ENCODE measurements at places on chromosomes 2 and 18.

- DNase-seq: no peak
Observed at GRCh38 chr2:127528487-127528886, 2.2 kb upstream of the IWS1 start.

GRCh38 chr2:196589419-196589818, 50.1 kb upstream of the CCDC150 start:
- no peak for DNase-seq

GRCh38 chr2:135208016-135208415, 155.9 kb downstream of the RAB3GAP1 start:
- DNase-seq: no peak

DNA sequence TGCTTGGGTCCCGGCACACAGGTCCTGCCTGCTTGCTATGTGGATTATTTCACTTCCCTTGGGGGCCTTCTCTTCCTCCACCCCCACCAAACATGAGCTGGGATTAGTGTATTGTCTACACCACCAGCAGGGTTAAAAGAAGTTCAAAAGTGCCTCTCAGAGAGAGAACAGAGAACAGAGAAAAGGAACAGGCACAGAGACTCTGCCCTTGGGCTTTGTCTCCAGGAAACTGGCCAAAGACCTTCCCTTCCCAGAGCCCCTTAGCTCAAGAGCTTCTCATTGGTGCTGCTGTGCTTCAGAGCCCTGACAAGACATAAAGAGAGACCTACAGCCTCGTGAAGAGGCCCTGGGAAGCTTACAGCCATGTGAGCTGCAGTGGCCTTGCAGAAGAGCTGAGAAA, 7.1 kb upstream of the FIGLA start:
- peak; percentile 42 for DNase-seq

- no peak for DNase-seq
Observed at GRCh38 chr2:20176760-20177159, 48.2 kb downstream of the SDC1 start.

- DNase-seq: no peak
Observed at GRCh38 chr18:7635948-7636347, 68.8 kb downstream of the PTPRM start.

- DNase-seq: no peak
Observed at GRCh38 chr2:110960954-110961353, 159.8 kb upstream of the BCL2L11 start.

- DNase-seq: no peak
Observed at GRCh38 chr18:52519021-52519420, 179.0 kb downstream of the DCC start.

DNA sequence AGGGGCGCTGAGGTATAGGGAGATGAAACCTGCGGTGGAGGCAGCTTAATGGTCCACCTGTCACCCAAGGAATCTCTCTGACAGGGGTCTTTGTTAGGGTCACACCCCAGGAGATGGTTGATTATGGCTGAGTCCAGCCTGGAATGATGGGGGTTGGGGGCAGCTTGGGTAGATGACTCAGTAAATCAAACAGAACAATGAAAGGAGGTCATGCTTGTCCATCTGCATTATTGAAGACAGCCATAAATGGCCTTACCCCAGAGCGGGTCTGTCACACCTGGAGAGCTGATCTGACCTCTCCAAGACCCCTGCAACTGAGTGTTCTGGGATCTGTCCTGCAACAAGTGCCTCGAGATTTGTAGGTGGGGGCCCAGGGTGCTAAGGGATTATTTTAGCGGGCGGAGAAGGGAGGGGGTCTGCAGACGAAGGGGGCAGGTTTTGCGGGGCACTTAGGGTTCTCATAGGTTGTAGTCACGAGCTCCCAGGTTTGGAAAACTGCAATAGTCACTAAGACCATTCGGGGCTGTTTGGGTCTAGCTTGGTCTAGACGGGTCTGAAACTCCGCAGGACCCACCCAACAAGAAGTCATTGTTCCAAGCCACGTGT, 771 bp upstream of the IGFBP2 start:
- no peak for DNase-seq

DNA sequence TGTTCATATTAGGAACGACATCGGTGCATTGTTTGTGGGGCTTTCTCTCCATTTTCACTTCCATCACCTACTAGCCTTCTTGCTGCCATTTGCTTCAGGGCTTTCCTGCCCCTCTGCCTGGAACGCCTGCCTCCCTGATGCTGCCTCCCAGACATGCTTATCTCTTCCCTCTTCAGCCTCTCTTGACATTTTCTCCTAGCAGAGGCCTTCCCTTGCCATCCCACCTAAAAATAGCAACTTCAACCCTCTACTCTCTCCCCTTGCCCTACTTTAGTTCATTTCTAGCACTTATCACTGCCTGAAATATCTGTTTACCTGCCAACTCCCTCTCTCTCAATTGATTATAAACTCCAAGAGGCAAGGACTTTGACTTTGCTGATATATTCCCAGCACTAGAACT, 210.3 kb downstream of the SP3 start:
- no peak for DNase-seq

DNA sequence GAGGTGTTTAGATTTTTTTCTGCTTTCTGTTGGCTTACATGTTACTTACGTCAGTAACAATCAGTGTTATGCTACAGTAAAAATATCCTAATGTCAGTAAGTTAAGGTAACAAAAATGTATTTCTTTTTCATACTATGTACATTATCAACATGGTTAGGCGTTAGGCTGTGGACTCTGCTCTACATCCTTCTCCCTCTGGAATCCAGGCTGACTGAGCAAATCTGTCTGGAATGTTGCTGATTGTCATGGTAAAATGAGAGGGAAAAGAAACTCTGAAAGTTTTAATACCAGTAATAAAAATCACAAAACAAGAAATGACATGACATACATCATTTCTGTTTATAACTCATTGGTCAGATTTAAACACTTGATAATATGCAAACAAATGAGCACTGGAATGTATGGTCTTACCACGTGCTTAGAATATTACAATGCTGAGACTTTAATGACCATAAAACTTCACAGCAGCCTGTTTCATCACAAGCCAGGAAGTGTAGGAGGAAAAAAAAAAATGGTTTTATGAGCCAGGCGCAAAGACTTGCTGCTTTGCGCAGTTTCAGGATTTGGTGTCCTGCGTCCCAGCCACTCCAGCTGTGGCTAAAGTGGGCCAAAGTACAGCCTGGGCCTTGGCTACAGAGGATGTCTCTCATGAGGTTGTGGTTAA, 252.4 kb downstream of the FSIP2 start:
- DNase-seq: no peak

DNA sequence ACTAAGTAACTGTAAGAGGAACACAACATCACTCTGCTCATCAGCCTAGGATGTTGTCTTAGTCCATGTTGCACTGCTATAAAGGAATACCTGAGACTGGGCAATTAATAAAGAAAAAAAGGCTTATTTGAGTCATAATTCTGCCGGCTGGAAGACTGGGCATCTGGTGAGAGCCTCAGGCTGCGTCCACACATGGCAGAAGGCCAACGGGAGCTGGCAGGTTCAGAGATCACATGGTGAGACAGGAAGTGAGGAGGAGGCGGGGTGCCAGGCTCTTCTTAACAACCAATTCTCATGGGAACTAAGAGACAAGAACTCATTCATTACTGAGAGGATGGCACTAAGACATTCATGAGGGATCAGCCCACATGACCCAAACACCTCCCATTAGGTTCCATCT, 46.8 kb downstream of the EPG5 start:
- DNase-seq: peak; percentile 25

DNA sequence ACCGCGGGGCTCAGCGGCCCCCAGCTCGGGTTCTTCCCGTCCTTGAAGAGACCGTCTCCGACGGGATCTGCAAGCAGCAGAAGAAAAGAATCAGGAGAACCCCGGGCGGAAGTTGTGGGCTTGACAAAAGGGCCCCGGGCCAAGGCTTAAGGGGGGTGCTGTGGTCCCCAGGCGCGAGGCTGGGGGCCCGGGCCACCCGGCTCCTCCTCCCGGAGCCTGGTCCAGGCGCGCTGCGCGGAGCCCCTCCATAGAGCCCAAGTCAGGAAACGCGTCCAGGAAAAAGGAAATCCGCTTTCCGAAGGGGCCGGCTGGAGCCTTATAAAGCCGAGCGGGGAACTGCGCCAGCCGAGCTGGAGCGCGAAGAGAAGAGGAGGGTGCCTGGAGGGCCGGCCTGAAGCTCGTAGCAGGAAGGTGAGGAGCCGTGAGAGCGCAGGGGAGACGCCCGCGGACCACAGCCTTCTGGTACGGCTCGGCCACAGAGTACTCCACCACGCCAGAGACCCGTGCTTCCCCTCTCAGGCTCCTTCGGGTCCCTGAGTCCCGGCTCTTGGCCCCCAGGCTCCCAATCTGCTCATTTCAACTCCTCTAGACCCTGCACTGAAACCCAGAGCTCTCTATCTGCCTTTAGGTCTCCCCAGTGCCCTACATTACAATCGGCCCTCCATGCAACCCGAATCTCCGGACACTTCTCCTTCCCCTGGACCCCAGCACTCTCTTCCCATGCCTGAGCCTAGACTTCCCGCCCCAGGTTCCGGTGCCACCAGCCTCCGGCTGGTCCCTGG, 554 bp downstream of the FEV start:
- DNase-seq: no peak

- no peak for DNase-seq
Observed at GRCh38 chr2:28674062-28674712, 77.4 kb upstream of the PPP1CB start.

DNA sequence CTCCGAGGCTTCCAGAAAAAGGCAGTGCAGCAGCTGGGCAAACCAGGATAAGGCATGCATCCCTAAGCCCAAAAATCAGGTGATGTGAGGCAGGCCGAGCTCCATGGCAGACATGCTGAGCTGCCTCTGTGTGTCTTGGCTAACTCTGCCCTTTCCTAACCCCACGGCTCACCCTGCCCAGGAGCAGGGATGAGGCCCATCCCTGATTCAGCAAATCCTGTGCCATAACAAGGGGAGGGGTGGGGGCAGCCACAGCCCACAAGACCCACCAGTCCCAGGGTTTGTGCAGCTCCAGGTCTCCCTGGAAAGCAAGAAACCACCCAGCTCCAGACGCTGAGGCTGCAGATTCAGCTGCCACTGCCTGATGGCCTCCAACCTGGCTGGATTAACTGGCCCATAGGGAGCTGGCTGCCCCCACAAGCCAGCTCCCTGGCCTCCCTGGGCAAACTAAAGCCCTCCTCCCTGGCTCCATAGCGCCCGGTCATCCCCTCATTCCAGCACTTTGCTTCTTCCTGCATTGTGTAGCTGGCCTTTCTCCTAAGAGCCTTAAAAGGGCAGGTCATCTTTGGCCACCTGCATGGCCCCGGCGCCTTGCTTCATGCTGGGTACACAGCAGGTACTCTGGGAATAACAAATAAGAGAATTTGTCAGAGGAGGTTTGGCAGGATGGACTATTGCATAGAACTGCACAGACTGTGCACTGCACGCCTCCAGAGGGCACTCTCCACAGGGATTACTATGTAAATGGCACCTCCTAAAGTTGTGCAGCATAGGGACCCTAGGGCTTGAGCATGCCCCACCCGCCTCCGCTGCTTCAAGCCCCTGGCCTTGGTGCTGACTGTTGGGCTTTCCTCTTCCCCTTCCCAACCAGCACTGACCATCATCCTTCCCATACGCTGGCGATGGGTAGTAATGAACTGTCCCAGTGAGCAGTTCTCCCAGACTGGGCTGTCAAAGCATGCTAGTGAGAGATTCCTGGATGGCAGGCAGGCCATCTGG, 10.7 kb downstream of the STEAP3 start:
- DNase-seq: peak; percentile 14

DNA sequence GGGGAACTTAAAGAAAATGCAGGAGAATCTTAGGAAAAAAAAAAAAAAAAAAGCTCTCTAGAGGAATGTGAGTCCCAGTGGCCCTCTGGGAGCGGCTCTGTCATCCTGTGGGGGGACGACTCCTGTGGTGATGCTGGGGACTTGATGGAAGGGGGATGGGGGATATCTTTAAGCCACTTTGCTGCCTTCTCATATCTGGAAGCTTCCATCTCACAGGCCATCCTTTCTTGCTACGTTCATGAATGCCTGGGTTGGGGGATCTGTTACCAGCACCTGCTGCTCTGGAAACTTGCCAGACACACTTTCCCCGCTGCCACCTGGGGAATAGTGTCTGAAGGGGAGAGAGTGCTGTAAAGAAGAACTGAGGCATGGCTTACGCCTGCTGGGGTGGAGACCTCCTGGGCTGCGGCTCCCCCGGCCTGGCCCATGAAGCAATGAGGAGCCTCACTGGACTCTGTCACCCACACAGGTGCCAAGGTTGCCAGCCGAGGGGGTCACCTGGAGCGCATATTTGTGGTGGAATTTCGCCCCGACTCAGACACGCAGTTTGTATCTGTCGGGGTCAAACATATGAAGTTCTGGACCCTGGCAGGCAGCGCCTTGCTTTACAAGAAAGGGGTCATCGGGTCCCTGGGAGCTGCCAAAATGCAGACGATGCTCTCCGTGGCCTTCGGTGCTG, 92.8 kb downstream of the RTN4 start:
- no peak for DNase-seq

DNA sequence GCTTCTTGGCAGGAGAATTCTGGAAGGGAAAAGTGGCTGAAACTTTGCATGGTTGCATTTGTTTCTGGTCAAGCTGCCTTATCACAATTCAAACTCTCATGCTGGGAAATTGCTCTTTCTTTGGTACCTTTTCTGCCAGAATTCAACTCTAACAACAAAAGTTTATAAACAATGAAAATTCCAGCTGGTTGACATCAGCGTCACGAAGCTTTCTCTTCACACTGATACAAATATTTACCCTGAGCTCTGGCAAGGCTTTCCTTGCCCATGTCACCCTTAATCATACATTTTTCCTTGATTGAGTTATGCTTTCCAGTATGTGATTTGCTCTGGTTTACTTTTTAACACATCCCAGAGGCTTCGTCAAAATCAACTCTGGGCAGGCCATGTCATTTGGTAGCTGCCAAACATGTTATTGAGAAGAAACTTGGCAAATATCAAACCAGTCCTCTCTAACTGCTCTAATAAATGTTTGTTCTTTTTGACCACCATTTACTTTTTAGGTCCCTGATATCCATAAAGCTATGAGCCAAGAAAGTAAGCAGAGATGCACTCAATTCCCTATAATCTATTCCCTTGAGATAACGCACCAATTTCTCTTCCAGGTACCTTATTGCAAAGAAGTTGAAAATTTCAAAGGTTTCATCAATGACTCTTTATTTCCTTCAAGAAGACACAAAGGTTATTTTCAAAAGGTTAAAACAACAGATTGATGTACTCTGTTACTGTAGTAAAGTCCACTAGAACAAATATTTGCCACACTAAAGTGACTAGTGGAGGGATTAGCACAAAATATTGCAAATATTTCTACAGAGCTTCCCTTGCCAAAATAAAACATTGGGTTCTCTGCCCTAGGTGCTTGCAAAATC, 1241.1 kb upstream of the ZEB2 start:
- DNase-seq: no peak

GRCh38 chr18:63238693-63239075, 80.9 kb downstream of the BCL2 start:
- no peak for DNase-seq
